ENCODE measurements at places on chromosomes 12 and 14.

GRCh38 chr14:89603938-89604480, 187.0 kb upstream of the FOXN3 start:
- no peak for DNase-seq

- no peak for DNase-seq
Measured at GRCh38 chr14:74977164-74977900, 21.9 kb upstream of the PGF start.

DNA sequence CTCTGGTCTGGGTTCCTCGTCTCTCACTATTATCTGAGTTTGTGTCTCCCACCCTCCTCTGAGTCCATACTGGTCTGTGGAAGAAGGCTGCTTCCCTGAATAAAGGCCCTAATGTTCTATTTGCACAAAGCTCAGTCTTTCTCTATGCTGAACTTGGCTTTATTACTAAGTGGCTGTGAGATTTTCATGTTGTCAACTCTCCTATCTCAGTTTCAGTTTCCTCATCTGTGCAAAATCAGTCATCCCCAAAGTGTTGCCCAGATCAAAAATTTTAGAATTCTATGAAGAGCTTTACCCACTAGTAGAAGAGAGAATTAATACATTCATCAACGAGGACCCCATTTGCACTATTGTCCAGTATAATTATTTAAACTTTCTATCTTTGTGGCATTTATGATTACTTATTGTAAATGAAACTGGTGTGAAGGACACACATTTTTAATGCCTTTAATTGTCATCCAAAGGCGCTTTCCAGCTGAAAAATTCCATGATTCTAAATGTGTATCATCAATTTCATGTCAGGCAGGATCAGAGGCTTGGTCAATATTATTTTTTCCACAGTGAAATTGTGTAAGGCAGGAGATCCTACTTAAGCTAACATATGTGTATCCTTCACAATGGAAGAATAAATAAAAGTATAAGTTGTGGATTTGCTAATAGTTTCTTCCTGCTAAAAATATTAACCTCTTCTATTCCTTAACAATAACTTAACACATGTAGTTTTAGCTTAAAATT, 79.1 kb upstream of the EEA1 start:
- no peak for DNase-seq

- DNase-seq: no peak
Measured at GRCh38 chr12:106211973-106212372, 35.8 kb downstream of the CKAP4 start.

GRCh38 chr14:58785701-58786100, 147.9 kb downstream of the DACT1 start:
- DNase-seq: no peak

- DNase-seq: no peak
Measured at GRCh38 chr12:101740566-101740965, 1.3 kb upstream of the SYCP3 start.
